COR-L47 (cell line): ENCODE measurements at places on chromosomes 5 and 9.

DNA sequence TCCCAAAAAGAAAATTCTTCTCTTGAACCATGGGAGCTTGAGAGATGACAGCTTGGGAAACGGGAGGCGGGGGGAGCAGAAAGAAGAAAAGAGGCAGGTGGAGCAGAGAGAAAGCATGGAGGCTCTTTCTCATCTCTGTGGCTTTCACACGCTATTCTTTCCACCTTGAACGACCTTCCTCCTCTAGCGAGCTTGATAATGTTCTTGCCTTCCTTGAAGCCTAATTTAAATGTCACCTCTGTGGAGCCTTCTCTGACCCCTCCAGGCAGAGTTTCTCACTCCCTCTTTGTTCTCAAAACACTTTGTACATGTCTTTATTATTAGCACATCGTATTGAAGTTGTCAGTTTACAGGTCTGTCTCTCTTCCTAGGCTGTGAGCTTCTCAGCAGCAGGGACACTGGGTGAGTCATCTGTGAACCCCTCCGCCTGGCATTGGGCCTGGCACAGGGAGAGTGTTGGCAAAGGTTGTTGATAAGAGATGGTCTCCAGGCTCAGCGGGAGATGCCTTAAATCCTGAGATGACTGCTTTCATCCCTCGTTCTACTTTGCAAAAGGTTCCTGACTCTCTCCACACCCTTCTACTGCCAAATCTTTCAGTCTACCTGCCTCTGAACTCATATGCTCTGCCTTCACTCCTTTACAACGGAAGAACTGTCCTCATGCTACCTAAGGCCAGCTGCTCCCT, 14.1 kb upstream of the STRBP start:
- DNase-seq, result peak; percentile 31

GRCh38 chr9:27124151-27124550, 15.1 kb downstream of the TEK start:
- no peak for DNase-seq

DNA sequence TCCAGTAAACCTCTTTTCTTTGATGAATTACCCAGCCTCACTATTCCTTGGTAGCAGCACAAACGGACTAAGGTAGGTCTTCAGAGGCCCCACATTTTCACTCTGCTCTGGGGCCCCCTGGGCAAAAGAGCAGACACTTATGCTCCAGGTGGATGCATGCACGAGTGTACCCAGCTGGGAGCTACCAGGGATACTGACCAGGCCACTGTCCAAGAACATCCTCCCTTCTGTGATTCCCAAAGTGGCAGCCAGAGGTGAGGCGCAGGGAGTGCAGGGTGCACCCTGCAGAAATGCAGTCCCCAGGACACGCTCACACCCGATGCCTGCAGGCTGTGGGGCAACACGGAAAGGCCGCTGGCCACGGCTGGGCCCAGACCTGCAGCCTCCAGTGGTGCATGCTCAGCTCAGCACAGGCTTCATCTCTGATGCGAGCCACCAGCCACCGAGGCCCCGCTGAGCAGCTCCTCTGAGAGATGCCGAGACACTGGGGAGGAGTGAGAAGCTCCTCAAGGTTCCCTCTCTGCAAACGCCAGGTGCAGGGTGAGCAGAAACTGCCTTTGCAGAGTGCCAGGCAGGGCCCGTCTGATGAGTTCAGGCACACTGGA, 48.1 kb upstream of the OLFM1 start:
- no peak for DNase-seq

- DNase-seq, result no peak
Measured at GRCh38 chr5:142479854-142480519, 155.2 kb upstream of the SPRY4 start.

GRCh38 chr9:133774799-133775198, 36.6 kb upstream of the SARDH start:
- DNase-seq, result no peak

DNA sequence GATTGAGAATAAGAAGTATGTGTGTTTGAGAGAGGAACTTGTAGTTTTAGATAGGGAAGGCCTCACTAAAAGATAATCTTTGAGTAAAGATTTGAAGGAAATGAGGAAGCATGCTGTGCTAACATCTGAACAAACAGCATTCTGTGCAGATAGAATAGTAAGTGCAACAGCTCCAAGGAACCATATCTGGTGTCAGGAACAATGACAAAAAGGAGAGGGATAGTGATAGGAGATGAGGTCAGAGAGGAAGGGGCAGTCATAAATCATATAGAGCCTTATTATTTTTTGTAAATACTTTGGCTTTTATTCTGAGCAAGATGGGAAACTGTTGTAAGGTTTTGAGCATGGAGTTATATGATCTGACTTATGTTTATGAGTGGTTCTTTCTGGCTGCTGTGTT, 3.8 kb downstream of the MRPL22 start:
- no peak for DNase-seq

DNA sequence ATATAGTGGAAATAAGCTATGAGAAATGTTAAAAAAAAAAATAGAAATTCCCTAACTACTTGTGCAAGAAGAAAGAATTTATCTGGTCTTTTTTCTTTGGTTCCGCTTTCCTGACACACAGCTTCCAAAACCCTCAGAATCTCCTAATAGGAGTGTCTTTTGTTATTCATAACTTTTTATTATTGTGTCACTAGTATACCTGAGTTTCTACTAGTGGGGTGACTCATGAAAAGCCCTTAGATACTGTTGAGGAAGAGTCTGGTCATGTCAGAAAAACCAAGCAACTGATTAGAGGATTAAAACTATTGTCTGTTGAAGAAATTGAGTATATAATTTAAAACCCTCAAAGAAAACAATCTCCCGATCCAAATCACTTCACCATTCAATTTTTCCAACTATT, 152.8 kb upstream of the IFNE start:
- no peak for DNase-seq

DNA sequence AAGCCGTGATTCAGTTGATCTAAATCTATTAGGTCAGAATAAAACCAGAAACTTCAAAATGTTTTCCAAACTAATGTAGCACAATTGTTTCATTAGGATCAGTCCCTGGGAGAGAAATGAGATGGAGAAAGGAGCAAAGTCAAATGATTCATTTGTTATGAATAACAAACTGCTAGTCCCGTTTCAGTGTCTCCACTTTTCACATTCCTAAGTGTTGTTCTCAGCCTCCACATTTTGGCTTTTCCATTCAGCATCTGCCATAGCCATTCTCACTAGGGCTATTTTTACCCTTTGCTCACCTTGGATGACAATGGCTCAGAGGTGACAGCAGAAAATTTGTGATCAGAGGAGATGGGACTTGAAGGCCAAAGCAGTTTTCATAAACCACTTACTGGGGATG, 314.1 kb upstream of the KIF2A start:
- no peak for DNase-seq

GRCh38 chr5:148932355-148932935, 106.0 kb downstream of the ADRB2 start:
- no peak for DNase-seq

DNA sequence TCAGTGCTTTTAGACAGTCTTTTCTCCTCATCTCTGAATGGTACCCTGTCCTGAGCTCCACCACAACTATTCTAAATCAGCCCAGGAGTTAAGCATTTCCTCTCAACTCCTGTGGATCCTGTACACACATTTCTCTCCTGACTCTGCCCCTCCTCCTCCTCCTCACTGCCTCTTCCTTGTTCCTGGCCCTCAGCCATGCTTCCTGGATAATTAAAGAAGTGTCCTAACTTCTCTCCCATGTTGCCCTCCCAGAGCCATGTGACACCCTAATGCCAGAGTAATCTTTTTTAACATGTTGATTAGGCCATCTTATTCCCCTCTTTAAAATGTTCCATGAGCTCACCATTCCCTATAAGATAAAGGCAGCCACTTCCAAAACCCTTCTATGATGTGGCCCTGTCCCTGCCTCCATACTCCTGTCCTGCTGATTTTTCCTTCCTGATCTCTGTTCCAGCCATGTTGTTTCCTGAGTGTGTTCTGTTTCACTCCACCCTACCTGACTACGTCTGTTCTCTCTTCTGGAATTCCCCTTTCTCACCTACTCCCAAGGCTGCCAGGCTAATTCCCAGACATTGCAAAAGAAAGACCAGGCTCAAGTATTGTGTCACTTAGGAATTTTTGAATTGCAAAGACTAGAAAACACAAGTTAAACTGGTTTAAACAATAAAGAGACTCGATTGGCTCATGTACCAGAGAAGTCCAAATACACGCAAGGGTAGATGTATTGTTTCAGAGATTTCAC, 295.2 kb downstream of the MAST4 start:
- no peak for DNase-seq

DNA sequence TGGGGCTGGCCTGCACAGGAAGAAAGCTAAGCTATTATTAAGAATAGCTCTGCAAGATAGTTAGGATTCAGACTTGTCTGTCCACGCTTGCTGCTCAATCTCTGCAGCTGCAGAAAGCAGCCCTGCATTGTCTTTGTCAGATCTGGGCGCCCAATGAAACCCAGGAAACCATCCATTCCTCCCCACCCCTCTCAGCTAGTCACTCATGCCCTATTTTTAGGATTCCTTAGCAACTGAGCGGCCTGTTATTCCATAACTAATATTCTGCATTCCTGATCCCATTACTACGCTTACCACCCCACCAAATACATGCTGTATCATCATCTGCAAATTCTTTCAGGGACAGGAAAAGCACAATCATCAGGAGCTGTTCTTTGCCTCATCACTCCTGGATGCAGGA, 52.9 kb upstream of the APC start:
- DNase-seq, result no peak

GRCh38 chr5:154811653-154812465, 38.5 kb downstream of the FAXDC2 start:
- DNase-seq, result peak; percentile 37

DNA sequence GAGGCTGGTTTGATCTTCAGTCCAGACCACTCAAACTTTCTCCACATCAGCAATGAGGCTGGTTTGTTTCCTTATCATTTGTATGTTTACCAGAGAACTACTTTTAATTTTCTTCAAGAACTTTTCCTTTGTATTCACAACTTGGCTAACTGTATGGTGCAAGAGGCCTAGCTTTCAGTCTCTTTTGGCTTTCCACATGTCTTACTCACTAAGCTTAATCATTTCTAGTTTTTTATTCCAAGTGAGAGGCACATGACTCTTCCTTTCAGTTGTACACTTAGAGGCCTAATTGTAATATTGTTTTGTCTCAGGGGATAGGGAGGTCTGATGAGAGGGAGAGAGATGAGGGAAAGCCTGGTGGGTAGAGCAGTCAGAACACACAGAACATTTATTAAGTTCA, 554.0 kb upstream of the ARRDC3 start:
- DNase-seq, result no peak

DNA sequence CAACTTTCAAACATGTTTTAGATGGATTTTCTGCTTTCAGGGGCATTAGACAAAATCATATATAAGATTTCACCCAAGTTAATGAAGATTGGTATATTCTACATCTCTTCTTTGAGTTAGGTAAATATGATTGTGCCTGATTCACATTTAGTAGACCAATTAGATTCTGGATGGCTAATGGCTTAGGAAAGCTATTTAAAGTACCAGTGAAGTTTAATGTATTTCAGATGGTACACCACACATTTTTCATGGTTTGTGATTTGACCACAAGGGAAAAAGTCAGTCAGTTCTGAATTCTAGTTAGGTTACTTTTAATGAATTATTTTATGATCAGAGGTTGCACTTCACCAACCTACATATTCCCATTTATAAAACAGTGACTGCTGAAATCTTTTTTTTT, 409.7 kb downstream of the ADGRV1 start:
- no peak for DNase-seq

- no peak for DNase-seq
Measured at GRCh38 chr9:27471366-27471765, 52.7 kb upstream of the IFNK start.

DNA sequence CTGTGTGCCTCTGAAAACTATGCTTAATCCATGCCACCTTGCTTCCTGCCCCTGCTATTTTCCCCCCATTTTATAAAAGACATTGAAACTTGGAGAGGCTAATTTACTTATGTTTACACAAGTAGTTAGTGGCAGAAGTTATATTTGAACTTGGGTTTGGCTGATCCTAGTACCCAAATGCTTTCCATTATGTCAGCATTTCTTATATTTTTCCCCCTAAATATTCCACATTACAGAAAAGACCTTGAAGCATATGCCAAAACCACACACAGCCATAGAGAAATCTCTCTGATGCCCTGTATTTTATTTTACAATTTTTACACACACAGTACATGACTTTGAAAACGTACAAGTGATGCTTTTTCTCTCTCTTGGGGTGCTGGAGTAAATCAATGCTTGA, 11.2 kb downstream of the C1QTNF2 start:
- DNase-seq, result no peak

DNA sequence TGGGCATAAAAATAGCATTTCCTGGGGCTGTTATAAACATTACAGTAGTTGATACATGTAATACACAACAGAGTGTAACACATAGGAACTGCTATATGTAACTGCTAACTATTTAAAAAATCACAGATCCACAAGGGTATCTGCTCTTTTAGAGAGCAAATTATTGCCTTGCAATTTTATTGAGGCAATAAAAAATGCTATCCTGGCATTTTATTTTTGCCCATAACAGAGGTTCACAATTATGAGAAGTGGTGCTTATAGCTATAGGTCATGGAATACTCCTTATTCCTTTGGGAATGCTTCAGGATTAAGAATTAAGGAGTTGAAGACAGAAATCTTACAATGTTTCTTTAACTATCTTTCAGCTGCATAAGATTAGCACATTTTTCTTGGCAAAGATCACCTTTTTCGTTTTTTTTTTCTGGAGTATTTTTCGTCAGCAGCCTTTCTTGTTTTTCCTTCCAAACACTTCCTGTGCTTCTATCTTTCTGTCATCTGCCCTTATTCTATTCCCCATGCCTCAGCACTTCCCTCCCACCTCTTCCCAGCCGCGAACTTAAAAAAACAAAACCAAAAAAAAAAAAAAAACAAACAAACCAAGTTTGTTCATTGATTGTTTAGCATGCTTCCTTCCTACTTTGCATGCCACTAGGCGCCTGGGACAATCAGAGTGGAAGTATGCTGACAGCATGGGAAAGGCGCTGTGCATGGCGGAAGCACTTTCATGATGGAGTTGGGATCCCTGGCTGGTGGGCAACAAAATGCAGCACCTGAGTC, 264.2 kb downstream of the MAST4 start:
- no peak for DNase-seq

DNA sequence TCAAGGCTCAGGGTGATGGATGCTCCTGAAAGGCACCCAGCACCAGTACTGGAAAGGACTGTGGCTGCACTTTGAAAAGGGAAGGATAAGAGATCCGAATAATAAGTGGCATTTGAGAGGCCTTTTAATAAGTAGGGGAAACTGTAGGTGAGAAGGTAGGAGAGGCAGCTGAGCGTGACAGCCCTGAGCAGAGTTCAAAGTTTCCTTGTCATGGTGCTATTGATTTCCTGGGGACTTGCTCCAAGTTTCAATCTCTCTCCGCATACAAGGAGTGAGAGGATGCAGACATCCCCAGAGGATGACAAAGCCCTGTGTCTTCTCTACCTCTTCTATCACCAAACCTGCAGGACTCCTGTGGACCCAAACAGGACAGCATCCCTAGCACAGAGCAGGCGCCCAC, 354.5 kb downstream of the SPOCK1 start:
- no peak for DNase-seq

GRCh38 chr5:139407517-139407916, 3.6 kb upstream of the SPATA24 start:
- DNase-seq, result no peak

- no peak for DNase-seq
Measured at GRCh38 chr9:81460693-81461092, 228.7 kb downstream of the TLE1 start.
